ENCODE measurements at places on chromosomes 7 and 10. TPM values are rescaled to one million over a fixed set of nuclear protein-coding genes. Genes with fewer than 3 reads are reported as not detected.

DNA sequence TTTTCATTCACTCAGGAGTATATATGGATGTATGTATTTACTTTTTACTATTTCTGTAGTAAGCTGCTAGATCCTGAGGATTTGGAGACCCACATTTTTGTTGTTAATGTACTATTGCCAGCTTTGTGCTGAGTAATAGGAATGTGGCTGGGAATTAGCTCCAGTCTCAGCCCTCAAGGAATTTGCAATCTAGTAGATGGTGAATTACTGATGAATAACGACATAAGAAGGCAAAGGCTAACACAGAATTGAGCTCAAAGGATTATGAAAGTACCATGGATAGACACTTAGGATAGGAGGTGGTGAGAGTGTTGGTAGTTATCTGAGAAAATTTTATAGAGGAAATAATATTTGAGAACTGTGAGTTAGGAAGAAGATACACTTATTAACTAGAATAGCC lies 19.9 kb downstream of the CASD1 start:
- no peak for DNase-seq

GRCh38 chr7:64183126-64183742 lies 23.8 kb upstream of the ZNF735 start:
- no peak for DNase-seq

- no peak for DNase-seq
Observed at GRCh38 chr10:13628661-13629060, 41.9 kb downstream of the PRPF18 start.

GRCh38 chr10:101749047-101750016 lies 26.6 kb downstream of the FGF8 start:
- DNase-seq, result no peak

DNA sequence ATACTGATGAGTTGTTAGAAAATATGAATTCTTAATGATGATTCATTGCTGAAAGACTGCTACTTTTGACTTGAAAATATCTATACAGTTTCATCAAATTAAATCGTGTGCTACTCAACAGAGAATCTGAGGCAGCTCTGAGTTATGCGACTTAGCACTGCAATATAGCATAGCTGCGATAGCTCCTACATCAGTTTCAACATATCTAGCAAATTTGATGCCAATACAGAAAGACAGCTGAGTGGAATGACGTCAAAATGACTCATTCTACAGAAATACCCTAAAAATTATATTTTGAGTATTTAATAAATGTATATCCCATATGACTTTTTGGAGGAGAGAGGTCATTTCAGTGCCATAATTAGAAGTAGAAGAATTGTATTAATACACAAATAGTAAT lies 1.1 kb upstream of the TARP start:
- DNase-seq, result no peak

The BCL7B gene
- total RNA-seq, result 74.5 TPM

All from activated T-helper 2 cell treated with anti-CD3 and anti-CD28 coated beads, Interferon-gamma antibody, Interleukin-2, Interleukin-4, amounts not matched to agents 10 μg/mL and 5 μg/mL and 100 μg/mL, durations not matched to agents 14 hours and 24 hours and 36 hours (primary cell).